ENCODE measurements at places on chromosomes 12 and 14.

GRCh38 chr14:59803052-59803540 lies 67.5 kb downstream of the RTN1 start:
- no peak for DNase-seq

GRCh38 chr12:90303771-90304170 lies 595.1 kb upstream of the ATP2B1 start:
- DNase-seq = no peak

DNA sequence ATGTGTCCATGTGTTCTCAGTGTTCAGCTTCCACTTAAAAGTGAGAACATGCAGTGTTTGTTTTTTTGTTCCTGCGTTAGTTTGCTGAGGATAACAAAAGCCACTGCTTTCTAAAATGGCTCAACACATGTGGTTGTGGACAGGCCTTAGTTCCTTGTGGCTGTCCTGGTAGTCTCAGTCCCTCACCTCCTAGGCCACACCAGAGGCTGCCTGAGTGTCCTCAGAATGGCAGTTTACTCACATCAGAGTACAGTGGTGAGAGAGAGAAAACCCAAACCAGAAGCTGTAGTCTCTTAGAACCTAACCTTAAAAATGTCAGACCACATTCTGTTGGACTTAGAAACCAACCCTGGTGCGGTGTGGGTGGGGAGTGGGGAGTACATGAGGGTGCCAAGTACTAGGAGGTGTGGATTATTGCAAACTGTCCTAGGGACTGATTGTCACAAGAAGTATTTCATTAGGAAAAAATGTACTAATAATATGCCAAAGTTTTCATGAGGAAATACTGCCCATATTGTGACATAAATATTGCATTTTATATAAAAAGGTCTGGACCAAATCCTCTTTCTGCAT lies 30.4 kb downstream of the NPAS3 start:
- no peak for DNase-seq

DNA sequence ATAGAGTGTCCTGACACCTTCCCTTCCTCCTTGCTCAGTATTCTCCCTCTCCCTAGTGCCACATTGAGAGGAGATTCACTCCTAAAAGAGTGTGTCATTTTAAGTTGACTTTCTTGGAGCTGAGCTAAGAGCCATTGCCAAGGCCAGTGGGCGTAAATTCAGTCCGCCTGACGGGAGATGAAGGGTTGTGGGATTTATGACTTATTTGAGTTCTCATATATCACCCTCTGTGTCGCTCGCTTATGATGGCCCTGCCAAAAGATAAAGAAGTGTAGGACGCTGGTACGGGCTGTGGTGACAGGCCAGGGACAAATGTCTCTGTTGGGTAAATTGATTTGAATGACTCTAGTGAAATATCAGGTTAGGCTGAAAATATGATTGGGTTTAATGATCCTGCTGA lies 867.4 kb downstream of the NRXN3 start:
- DNase-seq = no peak

DNA sequence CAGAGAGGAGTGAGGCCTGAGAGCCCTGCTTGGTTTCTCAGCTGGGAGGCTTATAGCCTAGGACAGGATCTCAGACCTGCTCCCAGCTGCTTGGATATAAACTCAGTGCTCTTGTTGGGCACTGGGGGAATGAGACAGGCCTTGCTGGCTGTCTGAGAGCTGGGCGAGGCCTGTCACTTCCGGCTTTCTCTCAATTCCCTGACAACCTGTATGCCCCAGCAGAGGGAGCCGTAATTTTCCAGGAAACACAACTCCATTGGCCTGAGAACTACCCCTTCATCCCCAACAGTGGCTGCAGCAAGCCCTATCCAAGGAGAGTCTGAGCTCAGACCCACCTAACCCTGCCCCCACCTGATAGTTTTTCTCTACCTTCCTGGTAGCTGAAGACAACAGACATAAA lies 258.3 kb upstream of the STXBP6 start:
- no peak for DNase-seq
